ENCODE measurements at places on chromosomes 12 and 14.

GRCh38 chr12:110065540-110065939 lies 17.2 kb upstream of the C12orf76 start:
- no peak for DNase-seq

DNA sequence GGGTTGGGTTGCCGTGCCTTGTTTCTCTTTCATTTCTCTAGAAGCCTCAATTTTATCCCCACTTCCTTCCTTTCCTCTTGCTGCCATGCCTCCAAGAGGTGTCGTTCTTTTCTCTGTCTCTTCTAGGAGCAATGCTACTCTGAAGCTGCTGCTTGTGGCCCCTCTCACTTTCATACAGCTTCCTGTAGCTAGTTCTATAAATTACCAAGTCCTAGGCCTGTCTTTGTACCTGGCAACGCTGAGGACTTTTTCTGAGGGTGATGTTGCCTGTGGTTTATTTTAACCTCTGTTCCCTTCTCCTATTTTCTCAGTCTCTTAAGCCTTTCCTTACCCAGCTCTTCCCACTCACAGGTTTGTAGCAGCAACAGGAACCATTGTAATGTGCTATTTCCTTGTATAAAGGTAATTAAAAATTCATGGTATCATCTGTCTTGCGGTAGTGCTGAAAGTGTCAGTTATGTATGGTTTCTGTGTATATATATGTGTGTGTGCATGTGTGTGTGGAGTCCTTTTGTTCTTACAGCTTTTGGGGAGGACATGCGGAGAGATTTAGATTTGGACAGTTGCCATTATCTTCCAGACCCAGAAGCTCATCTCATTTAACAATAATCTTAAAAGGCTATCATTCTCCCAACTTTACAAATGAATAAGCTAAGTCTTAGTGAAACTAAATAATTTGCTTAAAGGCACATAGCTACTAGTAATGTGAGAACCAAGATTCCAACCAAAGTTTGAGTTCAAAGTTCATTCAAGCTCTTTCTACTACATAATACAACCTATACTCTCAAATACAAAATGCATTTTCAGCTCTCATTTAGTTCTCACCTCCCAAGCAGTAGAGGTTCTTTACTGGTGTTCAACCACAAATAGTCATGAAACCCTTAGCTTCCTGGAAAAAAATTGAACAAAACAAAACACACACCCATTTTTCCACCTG lies 43.8 kb downstream of the DDHD1 start:
- DNase-seq, result peak; percentile 32

DNA sequence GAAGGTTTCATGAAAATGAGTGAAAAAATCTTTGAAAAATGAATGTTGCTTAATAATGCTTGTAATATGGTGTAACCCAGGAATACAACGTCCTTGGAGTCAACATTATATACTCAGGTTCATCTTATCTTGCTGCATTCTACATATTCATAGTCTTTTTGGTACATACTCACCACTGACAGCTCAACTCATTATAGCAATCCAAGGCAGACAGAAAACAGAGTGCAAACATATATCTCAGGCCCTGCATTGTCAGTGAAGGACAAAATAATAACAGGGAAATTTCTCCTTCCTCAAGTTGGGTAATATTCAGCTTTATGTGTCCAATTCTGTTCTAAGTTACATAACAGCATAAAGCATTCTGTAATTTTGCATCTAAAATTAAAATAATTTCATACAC lies 1353.0 kb upstream of the SEL1L start:
- no peak for DNase-seq

DNA sequence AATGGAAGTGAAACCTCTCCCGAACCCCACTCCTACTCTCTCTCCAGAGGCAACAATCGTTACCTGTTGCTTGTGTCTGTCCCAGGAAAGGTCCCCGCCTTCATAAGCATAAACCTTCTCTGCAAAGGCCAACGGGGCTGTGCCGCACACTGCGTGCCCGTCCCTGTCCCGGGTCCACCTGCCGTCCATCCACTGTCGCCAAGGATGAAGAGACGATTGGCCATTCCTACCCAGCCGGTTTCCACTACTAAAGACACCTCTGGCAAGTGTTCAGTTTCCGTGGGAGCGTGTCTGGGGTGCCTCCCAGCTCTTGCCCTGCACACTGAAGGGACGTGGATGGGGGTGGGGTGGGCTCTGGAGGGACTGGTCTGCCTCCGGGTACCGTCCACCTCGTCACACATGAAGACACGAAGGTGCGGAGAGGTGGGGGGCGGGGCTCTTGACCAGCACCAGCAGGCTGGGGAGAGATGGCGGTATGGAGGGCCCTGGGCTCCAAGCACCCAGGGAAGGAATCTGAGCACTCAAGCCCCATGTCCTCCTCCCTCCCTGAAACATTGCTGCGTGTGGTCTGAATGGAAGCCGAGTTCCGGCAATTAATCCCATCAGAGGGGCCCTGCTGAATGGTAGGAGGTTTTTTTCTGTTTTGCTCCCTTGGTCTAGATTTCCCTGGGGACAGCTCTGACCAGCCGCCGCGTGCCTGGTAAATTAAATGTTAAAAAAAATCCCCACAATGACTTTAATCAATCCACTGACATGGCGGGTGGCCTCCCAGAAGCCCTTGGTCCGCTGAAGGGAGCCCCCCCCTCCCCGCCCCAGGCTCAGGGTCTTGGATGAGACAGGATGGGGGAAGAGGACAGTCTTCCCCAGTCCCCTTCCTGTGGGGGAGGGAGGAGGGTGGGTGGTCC lies 4.1 kb upstream of the KIF26A start:
- DNase-seq, result no peak

DNA sequence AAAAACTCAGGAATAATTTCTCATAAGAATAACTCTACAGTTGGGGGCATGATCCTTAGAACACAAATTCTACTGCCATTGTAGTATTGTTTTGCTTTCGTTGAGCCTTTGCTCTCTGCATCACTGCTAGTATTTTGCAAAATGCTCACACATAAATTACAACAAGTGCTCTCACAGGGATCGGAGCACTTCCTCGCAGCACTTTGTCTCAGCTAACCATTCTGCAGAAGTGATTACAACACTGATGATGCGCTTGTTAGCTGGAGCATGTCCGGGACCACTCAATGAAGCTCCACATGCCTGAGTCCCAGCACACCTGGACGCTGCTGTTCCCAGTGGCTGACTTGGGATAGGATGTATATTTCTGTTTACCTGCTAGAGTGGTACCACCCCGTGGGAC lies 31.6 kb downstream of the MOAP1 start:
- no peak for DNase-seq

Data from T-helper 2 cell (primary cell).